ENCODE measurements at places on chromosomes 7 and 10. TPM values are rescaled to one million over a fixed set of nuclear protein-coding genes. Genes with fewer than 3 reads are reported as not detected.

GRCh38 chr10:96714031-96714590 is 6.2 kb downstream of the PIK3AP1 start:
- no peak for DNase-seq

MYOZ1 gene
- not detected for total RNA-seq

CYP26C1 gene
- 0.20 TPM for total RNA-seq

TRIM4 gene
- 69.0 TPM for total RNA-seq

DNA sequence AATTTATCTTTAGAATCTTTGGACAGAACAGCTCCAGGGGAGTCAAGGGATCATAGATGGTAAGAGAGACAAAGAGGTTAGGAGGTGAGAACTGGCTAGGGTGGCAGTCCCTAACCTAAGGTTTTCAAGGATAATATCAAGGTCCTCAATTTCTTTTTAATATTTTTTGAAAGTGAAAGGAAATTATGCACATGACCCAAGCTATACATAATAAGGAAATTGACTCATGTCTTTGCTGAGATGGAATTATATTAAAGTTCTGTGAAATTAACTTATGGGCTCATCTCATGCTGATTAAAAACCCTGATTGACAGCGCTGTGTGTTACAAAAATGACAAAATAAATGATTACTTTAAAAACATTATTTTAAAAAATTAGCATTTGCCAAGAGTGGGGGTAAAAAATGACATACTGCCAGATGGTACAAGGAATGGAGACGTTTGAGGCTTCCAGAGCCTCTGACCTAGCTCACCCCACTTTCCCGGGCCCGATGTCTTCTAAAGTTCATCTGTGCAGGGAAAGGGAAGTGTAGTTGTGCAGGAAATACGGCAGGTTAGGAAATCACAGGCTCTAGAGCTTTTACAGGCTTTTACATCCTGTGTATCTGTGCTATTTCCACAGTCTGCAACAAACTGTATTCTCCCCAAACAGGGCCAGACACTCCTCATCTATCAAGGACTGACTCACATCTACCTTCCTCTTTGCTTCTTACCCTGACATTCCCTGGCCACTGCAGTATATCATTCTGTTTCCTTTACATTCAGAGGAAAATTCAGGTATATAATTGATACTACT is 185.6 kb upstream of the PRSS58 start:
- DNase-seq = no peak

GRCh38 chr7:32930378-32930777 is 26.9 kb upstream of the FKBP9 start:
- DNase-seq = no peak

DNA sequence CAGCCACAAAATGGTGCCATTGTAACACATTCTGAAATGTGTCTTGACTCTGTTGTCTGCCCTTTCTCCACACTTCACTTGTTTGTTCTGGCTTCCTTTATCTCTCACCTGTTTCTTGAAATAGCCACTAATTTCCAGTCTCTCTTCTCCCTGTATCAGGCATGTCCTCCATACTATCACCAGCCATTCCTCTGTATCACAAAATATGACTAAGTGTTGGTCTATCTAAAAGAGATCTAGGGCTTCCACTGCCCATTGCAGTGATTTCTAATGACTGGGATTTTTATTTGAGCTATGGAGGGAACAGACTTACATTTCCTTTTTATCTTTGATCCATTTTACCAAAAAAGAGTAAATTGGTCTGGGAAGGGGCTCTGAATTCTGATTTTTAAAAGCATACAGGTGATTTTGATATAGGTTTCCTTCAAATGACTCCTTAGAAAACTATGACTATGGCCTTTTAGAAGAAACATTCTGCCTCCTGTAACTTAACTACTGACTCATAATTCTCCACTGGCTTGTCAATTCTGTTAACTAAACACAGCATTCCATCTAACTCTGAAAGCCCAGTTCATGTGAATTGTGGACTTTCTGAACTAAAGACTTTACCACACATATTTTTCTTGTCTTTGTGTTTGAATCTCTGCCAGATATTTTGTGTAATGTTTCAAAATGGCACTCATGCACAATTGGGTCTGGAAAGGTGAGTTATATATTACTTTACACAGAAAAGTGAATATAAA is 1121.4 kb downstream of the XPNPEP1 start:
- no peak for DNase-seq

DNA sequence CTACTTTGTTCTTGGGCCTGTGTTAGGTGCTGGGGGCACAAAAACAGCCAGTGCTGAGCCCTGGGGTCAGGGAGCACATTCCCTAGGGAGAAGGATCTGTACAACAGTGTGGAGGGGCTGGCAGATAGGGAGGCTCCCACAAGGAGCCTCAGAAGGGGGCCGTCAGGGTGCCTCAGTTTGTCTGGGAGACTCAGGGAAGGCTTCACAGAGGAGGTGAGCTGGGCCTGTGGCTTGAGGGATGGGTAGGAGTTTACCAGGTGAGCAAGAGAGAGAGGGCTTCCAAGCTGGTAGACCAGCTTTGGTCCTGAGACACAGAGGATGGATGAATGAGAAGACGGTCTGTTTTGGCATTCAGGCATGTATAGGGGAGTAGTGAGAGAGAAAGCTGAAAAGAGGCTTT is 52.1 kb downstream of the CAMK1D start:
- no peak for DNase-seq

DNA sequence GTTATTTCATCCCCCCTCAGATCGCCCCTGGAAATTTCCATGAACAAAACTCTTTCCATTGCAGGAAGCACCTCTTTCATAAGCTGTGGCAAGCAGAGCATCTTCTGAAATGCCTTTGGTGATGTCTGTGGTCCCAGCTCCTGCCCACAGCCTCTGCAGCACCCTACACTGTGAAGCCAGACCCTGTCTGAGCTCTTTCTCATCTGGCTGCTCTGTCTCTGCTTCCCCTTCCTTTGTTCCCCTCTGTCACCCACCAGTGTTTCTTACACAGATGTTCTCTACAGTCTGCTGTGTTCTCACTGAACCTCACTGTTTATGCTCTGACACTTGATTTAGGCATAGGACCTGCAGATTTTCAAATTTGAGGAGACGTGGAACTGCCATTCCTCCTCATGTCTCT is 1.9 kb upstream of the TAS2R39 start:
- DNase-seq = no peak

DNA sequence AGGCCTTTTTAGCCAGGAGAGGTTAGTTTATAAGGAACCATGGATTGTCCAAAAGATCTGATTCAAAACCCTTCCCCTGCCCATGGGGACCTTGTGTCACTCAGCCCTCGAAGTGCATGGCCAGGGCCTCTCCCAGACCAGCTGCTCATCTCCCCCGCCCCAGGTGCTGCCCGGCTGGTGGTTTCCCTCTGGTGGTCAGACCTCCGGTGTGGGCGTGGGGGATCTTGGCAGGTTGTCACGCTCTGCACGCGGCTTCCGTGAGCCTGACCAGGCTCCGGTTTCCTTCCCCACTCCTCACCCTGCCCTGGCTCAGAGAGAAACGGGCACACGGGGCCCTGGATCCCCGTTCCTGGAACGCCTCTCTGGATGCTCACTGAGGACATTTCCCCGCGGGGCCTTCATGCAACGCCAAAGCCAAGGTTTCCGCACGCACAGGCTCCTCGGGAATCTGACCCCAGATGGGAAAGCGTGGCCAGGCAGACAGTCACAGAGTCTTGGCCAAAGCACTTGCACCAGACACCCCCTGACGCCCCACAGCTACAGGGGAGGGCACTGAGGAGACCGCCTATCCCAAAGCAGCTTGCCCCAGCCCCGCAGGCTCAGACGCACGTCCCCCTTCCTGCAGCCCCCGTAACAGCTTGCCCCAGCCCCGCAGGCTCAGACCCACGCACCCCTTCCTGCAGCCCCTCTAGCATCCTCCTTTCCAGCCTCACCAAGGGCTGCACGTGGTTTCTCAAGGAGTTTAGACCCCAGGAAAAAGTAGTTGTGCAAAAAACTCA is 7.8 kb upstream of the DIP2C start:
- DNase-seq = no peak

DNA sequence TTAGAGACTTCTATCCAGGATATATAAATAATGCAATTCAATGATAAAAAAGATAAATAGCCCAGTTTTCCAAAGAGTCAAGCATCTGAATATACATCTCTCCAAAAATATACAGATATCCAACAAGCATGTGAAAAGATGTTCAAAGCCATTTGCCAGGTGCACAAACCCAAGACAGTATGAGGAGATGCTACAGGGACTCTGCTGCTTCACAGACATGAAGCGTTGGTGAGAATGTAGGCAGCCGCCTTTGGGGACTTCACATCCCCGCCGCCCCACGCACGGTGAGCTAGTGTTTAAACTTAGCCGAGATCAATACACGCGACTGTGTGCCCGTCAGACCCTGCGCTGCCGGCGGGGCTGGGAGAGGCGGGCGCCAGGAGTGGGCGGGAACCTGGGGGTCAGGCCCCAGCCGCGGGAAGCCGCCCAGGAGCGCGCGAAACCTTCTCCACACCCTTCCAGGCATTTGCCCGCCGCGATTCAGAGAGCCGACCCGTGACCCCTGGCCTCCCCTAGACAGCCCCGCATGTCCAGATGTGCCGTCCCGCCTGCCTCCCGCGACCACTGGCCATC is 927 bp upstream of the ALOX5 start:
- DNase-seq = peak; percentile 22

- no peak for DNase-seq
Measured at GRCh38 chr7:23971031-23971430, 261.0 kb downstream of the STK31 start.

DNA sequence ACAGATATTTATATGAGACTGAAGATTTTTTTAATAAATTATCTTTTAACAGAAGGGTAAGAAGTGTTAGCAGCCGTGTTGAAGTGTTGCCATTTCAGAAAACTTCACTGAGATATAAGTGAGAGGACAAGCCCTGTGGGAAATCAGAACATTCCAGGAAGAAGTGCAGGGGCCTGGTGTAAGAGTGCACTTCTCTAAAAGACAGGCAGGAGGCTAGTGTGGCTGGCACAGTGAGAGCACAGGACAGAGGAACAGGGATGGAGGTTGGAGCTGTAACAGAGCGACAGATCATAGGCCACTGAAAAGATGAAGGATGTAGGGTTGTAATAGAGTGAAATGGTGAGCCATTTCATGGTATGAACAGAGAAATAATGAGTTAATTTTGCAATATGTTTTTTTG is 608.9 kb downstream of the SORCS1 start:
- DNase-seq = no peak

DNA sequence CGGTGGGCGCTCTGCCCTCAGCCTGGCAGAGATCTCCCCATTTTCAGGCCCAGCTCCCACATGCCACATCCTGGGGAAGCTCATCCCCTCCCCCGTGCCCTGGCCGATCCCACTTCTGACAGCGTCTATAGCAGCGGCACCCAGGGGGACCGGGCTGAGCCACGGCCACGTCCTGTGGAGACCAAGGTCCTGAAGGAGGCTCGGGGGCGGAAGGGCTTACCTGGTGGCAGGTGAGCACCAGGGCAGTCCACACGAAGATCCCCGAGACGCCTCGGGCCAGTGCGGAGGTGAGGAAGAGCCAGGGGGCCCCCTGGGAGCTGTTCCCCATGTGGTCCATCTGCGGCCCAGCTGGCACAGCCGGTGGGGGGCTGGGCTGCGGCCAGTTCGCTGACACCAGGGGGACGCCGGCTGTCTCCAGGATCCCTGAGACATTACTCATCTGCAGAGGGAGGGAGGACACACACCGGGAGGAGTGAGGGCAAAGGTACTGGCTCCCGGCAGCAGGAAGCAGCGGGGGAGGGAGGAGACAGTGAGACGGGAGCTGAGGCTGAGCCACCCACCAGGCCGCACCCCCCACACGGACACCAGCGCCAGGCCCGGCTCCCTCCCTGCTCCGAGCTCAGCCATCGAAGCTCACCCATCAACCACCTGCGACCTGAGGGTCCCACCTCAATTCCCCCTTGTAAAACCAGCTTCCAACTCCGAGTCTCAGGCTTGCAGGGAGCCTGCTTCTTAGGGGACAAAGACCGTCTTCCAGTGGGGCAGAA is 776 bp downstream of the TMEM184A start:
- DNase-seq = no peak

GRCh38 chr7:8514781-8515519 is 81.5 kb downstream of the NXPH1 start:
- DNase-seq = no peak

DNA sequence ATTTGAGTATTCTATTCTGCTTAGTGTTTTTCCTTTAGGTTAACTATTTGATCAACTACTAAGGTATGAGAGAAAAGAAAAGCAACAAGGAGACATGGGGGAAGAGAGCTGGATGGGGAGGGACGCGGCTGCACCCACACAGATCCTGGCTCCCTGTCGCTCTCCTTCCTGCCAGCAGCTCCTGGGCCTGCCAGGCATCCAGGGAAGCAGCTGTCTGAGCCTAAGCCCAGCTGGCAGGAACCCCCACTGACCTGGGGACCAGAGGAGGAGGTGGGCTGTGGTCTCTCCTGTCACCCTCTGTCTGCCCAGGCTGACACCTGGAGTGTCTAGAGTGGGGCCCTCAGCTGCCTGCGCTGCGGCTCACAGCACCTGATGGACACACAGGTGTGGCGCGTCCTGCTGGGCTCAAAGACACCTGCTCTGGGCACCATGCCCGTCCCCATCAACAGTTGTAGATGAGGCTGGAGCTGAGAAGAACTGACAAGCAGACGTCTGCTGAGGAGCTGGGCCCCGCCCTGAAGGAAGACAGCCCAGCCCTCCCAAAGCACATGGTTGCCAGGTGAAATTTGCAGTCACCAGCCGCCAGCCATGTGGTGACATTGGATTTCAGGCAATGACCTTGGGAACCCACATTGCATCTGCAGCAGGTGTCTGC is 207.9 kb downstream of the PLXNA4 start:
- no peak for DNase-seq

DNA sequence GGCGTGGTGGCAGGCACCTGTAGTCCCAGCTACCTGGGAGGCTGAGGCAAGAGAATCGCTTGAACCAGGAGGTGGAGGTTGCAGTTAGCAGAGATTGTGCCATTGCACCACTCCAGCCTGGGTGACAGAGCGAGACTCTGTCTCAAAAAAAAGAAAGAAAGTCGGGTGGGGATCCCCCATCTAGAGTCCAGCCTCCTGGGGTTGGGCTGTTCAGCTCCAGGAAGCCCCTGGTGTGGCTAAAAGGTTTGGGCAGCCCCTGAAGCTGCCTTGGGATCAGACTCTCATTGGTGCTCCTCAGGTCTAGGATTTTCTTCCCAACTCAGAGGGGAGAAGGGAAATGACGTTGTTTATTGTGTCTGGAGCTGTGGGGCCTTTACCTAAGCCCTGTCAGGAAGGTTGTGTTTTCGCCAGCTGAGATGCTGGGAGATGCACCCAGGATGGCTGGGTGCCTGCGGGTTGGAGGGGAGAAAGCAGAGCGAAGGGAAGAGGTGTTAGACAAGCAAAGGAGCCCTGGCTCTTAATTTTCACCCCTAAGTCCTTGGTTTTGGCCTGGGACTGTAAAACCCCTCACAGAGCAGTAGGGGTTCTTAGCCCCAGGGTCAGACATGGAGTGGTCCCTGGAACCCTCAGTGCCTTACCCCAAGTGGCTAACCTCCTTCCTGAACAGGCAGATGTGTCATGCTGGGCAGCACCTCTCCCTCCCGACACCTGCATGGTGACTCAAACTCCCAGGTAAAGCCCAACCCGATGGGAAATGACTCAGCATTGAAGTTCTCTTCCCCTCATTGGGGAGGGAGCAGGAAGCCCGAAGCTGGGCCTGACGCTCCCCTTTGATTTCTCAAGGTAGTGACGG is 21.1 kb downstream of the PLAU start:
- peak; percentile 89 for DNase-seq

Data from CD4-positive, alpha-beta memory T cell (primary cell).